ENCODE measurements at places on chromosomes 3 and 15.

DNA sequence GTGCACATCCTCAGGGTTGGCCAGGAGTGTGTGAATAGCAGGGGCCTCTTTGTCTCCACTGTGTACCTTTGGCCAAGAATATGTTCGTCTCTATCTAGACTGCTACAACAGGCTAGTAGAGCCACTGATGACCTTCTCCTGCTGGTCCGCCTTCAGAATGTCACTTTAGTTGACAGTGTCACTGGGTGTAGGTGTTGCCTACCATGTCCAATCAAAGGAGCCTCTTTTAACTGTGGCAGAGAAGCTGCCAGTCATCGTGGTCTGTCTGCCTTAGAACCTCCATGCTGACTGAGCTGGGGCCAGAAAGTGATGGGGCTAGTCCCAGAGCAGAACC, 40.1 kb downstream of the OXSR1 start:
- no peak for DNase-seq

- no peak for DNase-seq
These were observed 789.8 kb downstream of the ROBO1 start for GRCh38 chr3:78978037-78978436.

GRCh38 chr3:109265295-109265694, 51.0 kb downstream of the DPPA2 start:
- no peak for DNase-seq

GRCh38 chr15:81184188-81184587, 12.5 kb upstream of the IL16 start:
- no peak for DNase-seq

GRCh38 chr15:66180531-66181097, 72.9 kb downstream of the MEGF11 start:
- no peak for DNase-seq
